ENCODE measurements at places on chromosomes 4 and X.

GRCh38 chr4:51909236-51909703, 66.3 kb downstream of the DCUN1D4 start:
- DNase-seq, result no peak

DNA sequence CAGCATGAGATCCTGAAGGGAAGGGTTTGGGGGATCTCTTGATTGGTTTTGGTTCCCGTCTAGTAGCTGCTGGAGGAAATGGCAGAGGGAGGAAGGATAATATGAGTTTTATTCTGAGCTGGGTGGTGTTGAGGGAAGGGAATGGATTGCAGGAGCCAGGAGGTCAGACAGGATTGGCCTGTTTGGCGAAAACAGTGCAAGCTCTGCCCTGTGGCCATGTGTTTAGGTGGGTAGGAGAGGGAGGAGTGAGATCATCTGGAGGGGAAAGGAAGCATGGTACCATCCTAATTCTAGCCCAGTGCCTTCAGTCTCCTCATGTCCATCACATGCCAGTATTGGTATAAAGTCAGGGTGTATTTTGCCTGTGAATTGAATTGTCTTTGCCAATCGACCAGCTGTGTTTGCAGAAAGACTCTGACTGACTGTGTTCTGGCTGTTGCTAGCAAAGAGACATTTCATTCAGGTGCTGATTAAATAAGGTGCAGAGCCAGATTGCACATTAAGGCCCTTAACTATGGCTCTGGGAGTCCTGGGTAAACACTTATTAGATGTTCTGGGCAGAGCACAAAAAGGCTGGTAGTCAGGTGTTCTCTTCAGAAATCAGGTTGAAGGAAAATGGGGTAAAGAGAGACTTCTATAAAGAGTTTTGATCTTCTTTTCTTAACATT, 10.0 kb downstream of the TMEM164 start:
- no peak for DNase-seq

- no peak for DNase-seq
Measured at GRCh38 chr4:137274404-137274803, 257.9 kb downstream of the PCDH18 start.

DNA sequence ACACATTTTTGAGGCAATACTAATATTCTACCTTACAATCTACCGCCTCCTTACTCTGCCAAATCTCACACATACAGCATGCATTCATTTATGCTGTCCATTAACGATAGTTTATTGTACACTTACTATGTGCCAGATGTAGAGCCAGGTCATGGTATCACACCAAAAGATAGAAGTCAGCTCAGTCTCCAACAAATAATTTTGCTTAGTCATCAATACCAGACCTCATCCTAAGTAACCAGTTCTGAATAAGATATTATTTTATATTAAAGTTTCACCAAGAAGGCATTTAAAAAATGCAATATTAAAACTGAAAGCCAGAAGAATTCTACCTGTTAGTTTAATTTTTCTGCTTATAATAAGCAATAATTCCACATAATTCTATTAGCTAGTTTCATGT, 60.6 kb upstream of the TTC29 start:
- no peak for DNase-seq

- DNase-seq, result no peak
Measured at GRCh38 chr4:142656178-142656577, 189.9 kb downstream of the INPP4B start.

Measured in activated CD8-positive, alpha-beta T cell treated with anti-CD3 and anti-CD28 coated beads, Interleukin-2, amount 10 ng/mL, durations not matched to agents 7 days and 5 days (primary cell).